NCI-H2081 treated with DMSO at 0.1 percent for 48 hours (cell line): ENCODE measurements at places on chromosomes 1 and 21.

- DNase-seq = no peak
Measured at GRCh38 chr1:228446852-228447251, 30.2 kb upstream of the TRIM17 start.

GRCh38 chr1:173467426-173467825 is 9.7 kb upstream of the PRDX6 start:
- no peak for DNase-seq

GRCh38 chr1:12505231-12505630 is 112.8 kb downstream of the DHRS3 start:
- DNase-seq = no peak

DNA sequence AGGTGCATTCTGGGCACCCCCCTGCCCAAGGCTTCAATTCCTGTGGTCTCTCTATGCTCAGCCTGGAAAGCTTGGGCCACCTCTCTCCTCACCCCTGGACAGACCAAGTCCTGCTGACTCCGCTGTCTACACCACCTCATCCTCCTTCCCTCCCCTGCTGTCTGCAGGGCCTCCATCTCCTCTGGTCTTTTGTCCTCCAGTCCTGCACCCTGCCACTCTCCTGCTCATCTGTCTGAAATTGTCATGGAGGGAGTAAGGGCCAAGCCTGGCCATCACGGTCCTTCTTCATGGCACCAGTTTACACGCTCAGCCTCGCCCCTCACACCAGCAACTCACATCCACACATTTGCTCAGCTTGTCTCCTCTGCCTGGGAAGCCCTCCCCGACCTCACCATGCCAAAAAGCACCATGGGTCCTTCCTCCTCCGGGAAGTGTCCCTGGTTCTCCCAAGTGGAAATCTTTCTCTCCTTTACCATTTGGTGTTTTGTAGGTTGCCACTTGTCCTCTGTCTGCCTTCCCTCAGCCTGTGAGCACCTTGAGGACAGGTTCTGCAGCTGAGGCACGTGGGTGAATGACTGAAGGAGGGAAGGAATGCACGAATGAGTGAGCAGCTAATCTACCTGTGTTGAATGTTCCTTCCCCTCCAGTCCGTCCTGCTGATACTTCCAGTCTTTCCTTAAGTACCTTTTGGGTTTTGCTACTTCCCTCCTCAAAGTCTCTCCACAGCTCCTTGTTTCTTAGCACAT is 2.1 kb upstream of the SLC2A1 start:
- no peak for DNase-seq

DNA sequence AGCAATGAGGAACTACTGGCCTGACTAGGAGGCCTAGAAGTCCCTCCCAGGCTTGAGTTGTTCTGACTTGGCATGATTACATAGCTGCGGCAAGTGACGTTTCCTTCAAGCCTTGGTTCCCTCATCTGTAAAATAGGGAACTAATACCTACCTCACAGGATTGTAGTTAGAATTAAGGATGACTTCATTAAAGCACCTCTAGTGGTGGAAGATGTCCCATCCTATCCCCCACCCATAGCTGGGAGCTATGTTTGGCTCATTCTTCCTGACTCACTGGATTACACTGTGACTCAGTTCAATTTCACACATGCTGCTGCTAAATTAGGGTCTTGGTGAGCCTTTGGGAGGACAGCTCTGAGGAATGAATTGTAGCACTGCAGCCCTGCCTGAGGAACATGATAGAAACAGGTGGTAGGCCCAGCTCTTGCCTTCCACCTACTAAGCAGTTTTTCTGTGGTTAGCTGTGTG is 6.0 kb upstream of the SHISA4 start:
- DNase-seq = no peak

- DNase-seq = no peak
Measured at GRCh38 chr1:113320972-113321680, 69.2 kb upstream of the MAGI3 start.
